ENCODE measurements at places on chromosomes 12 and 14.

DNA sequence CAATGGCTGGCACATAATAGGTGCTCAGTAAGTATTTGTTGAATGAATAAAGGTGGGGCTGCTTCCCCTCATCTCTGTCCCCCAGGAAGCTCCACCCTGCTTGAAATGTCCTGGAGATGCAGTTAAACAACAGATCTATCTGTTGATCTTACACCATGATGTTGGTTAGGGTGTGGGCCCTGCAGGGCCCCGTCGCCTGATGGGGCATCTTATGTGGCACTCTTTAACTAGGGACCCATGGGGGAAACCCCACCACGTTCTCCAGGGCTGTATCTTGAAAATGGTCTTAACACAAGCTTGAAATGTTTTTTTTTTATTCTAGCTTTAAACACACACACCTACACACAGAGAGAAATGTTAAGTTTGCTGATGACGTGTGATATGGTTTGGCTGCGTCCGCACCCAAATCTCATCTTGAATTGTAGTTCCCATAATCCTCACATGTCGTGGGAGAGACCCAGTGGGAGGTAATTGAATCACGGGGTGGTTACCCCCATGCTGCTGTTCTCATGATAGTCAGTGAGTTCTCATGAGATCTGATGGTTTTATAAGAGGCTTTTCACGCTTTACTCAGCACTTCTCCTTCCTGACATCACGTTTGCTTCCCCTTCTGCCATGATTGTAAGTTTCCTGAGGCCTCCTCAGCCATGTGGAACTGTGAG, 741.7 kb downstream of the VRK1 start:
- DNase-seq = no peak

DNA sequence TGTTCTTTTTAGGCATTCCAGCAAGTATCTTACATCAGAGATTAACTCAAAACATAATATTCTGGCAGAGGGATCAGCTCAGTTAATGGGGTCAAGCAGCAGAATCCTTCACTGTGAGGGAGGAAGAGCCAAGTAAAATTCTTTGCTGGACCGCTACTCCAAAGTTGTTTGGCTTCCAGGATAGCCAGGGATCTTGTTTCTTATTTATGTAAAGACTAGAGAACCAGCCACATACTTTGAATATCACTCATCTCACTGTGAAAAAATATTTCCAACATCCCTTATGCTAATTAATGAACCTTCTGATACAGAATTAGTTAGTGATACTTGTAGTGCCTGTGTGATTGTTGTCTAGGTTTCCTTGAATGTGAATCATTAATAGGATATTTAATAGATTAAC, 94.2 kb downstream of the PLEKHA5 start:
- peak; percentile 72 for DNase-seq

- no peak for DNase-seq
Measured at GRCh38 chr14:67268426-67269150, 27.4 kb downstream of the PALS1 start.

GRCh38 chr12:68699486-68699885, 12.7 kb downstream of the NUP107 start:
- no peak for DNase-seq

DNA sequence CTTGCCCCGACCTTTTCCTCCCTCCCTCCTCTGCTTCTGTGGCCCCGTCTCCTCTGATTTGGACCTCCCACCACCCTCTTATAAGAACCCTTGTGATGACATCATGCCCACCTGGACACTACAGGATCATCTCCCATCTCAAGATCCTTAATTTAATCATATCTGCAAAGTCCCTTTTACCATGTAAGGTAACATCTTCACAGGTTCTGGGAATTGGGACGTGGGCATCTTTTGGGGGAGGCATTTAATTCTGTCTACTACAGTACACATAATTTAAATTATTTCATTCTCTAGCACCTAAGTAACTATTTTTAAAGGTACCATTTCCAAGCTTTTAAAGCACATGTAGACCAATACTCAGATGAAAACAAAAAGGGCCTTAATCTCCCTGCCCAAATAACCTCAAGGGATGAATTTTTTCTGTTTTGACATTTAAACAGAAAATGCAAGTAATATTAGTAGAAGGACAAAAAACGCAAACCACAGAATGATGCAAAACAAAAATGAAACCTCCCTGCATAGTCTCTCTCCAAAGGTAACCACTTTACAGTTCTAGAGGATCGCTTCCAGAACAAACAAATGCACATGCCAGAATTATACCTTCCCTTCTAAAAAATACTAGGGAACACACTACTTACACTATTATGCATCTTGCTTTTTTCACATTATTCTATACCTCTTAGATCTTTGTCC, 222.1 kb downstream of the AACS start:
- no peak for DNase-seq

DNA sequence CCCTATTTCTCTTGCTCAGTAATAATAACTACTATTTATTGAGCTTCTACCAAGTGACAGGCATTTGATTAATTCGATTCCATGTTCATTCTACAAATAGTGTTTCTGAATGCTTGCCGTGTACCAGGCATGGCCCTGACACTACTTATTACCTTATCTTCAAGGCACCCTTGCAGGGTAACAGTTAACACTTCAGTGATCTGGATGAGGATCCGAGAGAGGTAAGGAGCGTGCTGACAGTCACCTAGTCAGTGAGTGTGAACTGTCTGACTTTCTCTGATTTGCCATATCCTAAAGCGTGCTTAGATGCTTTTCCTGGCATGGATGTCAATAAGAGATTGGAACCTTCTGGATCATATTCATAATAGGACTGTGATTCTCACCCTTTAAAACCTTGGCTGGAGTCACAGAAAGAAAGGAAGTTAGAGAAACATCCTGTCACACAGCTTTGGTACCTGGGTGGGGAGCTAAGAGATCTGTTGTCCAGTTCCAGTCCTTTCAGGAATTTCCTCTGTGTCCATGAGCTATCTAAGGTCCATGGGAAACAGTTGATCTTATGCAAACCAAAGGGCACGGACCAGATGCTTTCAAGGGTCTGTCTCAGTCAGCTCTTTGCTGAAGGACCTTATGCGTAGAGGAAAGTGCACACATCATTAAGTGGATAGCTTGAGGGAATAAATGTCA, 54.8 kb downstream of the PPFIBP1 start:
- DNase-seq = no peak

DNA sequence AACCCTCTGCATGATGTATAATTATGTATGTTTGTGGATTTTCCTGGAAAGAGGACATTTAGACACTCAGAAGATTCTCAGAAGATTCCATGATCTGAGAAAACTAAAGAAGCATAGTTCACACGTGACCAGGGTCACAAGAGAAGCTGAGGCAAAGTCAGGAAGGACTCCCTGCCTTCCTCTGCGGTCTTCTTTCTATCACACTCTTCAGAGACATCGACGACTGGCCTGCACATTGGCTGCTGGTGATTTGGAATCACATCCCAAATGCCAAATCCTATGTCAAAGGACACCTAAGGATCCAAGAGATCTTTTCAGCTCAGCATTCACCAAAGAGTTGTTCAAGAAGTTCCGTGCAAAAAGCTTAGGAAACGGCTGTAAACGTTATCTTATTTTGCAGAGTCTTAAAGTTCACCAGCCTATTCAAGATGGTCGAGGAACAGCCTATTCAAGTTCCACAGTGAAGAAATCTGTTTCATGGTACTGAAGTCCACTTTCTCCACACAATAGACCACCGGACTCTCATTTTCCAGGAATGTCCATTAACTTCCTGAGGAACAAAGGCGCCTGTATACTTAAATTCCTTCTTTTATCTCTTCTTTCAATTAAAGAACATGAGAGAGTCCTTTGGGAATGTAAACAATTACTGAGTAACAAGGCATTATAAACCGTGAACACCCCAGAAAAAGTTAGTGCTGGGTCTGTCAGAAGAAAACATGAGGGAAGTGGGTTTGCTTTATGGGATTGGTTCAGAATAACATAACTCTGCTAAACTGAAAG, 42.1 kb downstream of the IGF1 start:
- DNase-seq = peak; percentile 23

- DNase-seq = no peak
Measured at GRCh38 chr12:22562036-22563028, 18.0 kb upstream of the C2CD5 start.

DNA sequence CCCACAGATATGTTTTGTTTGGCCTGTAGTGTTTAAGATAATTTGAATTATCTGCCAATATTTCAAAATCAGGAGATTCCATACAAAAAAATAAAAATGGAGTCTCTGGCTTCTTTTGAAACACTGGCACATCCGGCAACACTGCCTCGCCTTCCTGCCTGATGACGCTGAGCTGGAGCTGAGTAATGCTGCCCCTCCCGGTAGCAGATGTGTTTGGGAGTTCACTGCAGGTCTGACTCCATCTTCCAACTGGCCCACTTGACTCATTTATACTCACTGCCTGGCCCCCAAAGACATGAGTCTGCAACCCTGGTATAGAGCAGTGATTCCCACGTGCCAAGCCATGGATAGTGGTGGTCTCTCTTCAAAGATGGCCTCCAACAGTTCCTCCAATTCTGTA, 7.4 kb downstream of the CIT start:
- DNase-seq = peak; percentile 85

DNA sequence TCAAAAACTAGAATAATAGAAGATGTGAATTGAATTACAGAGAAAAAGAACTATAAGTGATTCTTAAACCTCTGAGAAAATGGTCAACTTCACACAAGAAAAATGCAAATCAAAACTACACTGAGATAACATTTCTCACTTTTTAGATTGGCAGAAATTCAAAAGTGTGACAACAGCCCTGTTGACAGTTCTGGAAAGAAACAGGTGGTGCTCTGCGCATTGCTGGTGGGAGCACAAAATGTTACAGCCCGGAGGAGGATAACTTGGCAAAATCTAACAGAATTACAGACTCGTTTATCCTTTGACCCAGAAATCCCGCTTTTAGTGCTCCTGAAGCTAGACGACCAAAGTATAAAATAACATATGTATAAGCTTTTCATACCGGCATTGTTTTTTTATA, 222.5 kb upstream of the CNTN1 start:
- DNase-seq = no peak

- no peak for DNase-seq
Measured at GRCh38 chr12:107388263-107388662, 294.9 kb upstream of the CRY1 start.

GRCh38 chr12:112322441-112322840, 59.8 kb downstream of the HECTD4 start:
- DNase-seq = no peak

- no peak for DNase-seq
Measured at GRCh38 chr12:3757261-3757660, 4.4 kb upstream of the CRACR2A start.
